Mesothelial cell of epicardium (in vitro differentiated cells): ENCODE measurements at places on chromosomes 6 and 20. TPM values are rescaled to one million over a fixed set of nuclear protein-coding genes. Genes with fewer than 3 reads are reported as not detected.

GRCh38 chr6:20409427-20409971 is 7.8 kb downstream of the E2F3 start:
- no peak for DNase-seq
- H3K27me3 ChIP-seq: no peaks in the 10 kb centered on the region
- no peak overlapping the region for H3K4me3 ChIP-seq
- no peak overlapping the region for H3K27ac ChIP-seq
- H3K36me3 ChIP-seq: peaks cover 14% of the 10 kb centered on the region
- H3K4me1 ChIP-seq: peaks cover 9% of the 10 kb centered on the region

DNA sequence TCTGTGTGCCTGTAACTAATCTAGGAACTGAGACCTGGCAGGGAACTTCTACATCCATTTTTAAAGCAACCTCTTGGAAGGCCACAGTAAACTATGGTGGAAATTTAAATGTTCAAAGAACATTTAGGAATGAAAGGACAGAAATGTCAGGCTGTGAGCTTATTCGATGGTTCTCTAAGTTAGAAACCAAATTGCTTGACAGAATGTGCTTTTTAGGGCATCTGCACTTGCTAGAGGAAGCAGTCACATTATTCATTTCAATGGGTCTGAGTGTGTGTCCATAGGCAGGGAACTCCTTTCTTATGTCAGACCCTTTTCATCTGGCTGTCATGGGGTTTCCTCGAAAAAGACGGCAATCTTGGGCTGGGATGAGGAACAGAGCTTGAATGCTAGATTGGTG is 84.4 kb downstream of the PPP1R14C start:
- no peak overlapping the region for H3K4me3 ChIP-seq
- H3K36me3 ChIP-seq: no peaks in the 10 kb centered on the region
- peaks cover 8% of the 10 kb centered on the region for H3K4me1 ChIP-seq
- no peak overlapping the region for H3K27ac ChIP-seq
- H3K27me3 ChIP-seq: peaks cover 3% of the 10 kb centered on the region
- DNase-seq: no peak

GRCh38 chr6:88339761-88340160 is 173.6 kb upstream of the CNR1 start:
- no peak overlapping the region for H3K27ac ChIP-seq
- H3K4me1 ChIP-seq: peaks cover 6% of the 10 kb centered on the region
- DNase-seq: no peak
- no peaks in the 10 kb centered on the region for H3K27me3 ChIP-seq
- no peak overlapping the region for H3K4me3 ChIP-seq

DNA sequence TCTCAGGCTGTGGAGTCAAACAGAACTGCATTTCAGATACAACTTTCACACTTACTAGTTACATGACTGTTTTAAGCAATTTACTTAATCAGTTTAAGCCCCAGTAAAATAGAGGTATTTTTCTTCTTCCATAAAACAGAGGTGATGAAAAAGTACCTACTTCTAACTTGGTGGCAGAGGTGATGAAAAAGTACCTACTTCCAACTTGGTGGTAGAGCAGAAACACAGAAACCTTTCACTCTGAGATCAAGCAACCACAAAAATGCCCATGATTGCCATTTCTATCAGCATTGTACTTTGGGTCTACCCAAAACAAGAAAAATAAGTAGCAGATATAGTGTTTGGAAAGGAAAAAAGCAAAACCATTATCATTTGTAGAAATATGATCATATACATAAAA is 148.7 kb downstream of the OPRM1 start:
- no peaks in the 10 kb centered on the region for H3K27me3 ChIP-seq
- no peak overlapping the region for H3K4me3 ChIP-seq
- H3K36me3 ChIP-seq: no peaks in the 10 kb centered on the region

DNA sequence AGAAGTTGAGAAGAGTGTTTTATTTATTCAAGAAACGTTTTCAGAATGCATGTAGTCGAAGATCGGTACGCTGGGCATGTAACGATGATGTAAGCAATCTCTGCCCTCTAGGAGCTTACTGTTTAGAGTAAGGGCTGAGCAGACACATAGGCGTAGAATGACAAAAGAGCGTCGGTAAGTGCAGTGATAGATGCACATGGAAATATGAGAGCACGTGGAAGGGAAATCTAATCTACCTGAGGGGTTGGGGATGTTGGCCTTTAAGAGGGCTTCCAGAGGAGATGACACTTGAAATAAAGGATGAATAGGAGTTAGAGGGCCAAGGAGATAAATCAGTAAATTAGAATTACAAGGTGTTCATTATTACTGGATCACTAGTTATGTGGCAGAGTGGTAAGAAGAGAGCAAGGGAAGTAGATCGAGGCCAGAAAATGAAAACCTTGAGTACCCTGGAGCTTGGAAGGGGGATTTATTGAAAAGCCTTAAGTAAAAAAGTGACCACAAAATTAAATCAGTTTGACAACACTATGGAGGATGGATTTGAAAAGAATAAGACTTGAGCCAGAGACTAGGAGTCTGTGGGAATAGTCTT is 782 bp downstream of the TRMT11 start:
- H3K36me3 ChIP-seq: no peaks in the 10 kb centered on the region
- H3K4me1 ChIP-seq: peaks cover 2% of the 10 kb centered on the region
- DNase-seq: no peak
- no peak overlapping the region for H3K27ac ChIP-seq
- H3K4me3 ChIP-seq: no peak overlapping the region

- H3K27ac ChIP-seq: no peak overlapping the region
- H3K36me3 ChIP-seq: peaks cover 5% of the 10 kb centered on the region
- DNase-seq: no peak
- H3K4me1 ChIP-seq: peaks cover 9% of the 10 kb centered on the region
- H3K4me3 ChIP-seq: no peak overlapping the region
These were observed 3.2 kb upstream of the SDHAF4 start for GRCh38 chr6:70563530-70563929.

- H3K27ac ChIP-seq: no peak overlapping the region
- H3K4me1 ChIP-seq: peaks cover 20% of the 10 kb centered on the region
- H3K36me3 ChIP-seq: peaks cover 5% of the 10 kb centered on the region
These were observed 366.7 kb downstream of the SYNE1 start for GRCh38 chr6:152270301-152270925.

GRCh38 chr6:113969888-113970804 is 802 bp downstream of the HDAC2 start:
- H3K36me3 ChIP-seq: no peaks in the 10 kb centered on the region
- peaks cover 34% of the 10 kb centered on the region for H3K4me1 ChIP-seq
- H3K27ac ChIP-seq: peak overlapping the region; percentile 100

- DNase-seq: no peak
- no peaks in the 10 kb centered on the region for H3K4me1 ChIP-seq
- H3K4me3 ChIP-seq: no peak overlapping the region
- no peak overlapping the region for H3K27ac ChIP-seq
These were observed 742.4 kb downstream of the PTPRT start for GRCh38 chr20:42447270-42447669.

- H3K4me1 ChIP-seq: peaks cover 5% of the 10 kb centered on the region
- peaks cover 24% of the 10 kb centered on the region for H3K27me3 ChIP-seq
- no peak overlapping the region for H3K27ac ChIP-seq
These were observed 168.4 kb upstream of the UST start for GRCh38 chr6:148578489-148578814.

- no peak for DNase-seq
- H3K4me3 ChIP-seq: peak overlapping the region; percentile 37
- H3K27ac ChIP-seq: peak overlapping the region; percentile 90
- H3K4me1 ChIP-seq: peaks cover 38% of the 10 kb centered on the region
- no peaks in the 10 kb centered on the region for H3K27me3 ChIP-seq
- peaks cover 30% of the 10 kb centered on the region for H3K36me3 ChIP-seq
These were observed 71.7 kb downstream of the ATP9A start for GRCh38 chr20:51696304-51697071.

GRCh38 chr20:58039274-58040092 is 189.0 kb downstream of the ANKRD60 start:
- no peaks in the 10 kb centered on the region for H3K36me3 ChIP-seq
- H3K27ac ChIP-seq: no peak overlapping the region
- peaks cover 80% of the 10 kb centered on the region for H3K27me3 ChIP-seq

GRCh38 chr6:92684386-92684785 is 735.0 kb downstream of the EPHA7 start:
- H3K4me3 ChIP-seq: no peak overlapping the region
- peaks cover 9% of the 10 kb centered on the region for H3K4me1 ChIP-seq
- no peak for DNase-seq
- H3K36me3 ChIP-seq: no peaks in the 10 kb centered on the region

DNA sequence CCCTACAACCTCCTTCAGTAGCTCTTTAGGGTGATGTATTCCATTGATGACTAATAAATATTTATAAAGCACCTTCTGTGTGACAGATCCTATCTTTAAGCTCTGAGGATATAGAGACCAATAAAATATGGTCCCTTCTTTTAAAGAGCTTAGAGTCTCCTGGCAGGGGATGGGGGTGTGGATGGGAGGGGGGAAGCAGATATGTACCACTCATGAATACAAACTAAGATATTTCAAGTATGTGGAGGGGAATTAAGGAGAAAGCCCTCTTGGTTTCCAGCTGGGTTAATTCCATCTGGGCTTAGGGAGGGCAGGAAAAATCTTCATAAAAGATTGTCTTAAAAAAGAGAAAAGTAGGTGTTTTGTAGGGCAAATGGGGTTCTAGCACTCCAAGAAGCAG is 21.6 kb upstream of the FBXO9 start:
- no peak overlapping the region for H3K27ac ChIP-seq
- H3K4me3 ChIP-seq: no peak overlapping the region
- peaks cover 13% of the 10 kb centered on the region for H3K4me1 ChIP-seq
- no peak for DNase-seq

DNA sequence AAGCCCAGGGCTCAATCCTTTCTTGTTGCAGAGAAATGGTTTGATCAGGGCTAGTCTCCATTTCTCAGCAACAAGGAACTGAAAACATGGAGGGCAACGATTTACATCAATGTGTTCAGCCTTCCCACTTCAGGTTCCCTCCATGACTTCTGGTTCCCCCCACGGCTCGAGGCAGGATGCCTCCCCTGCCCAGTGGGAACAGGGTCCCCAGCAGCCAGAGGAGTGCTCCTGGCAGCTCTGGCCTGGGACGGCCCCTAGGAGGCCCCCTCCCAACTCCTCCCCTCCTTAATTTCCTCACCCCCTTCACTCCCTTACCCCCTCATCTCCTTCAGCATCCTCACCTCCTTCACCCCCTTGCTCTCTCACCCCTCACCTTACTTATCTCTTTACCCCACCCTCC is 283.8 kb downstream of the CDC5L start:
- no peaks in the 10 kb centered on the region for H3K36me3 ChIP-seq
- no peak overlapping the region for H3K27ac ChIP-seq
- H3K4me1 ChIP-seq: peaks cover 25% of the 10 kb centered on the region
- no peak for DNase-seq

DNA sequence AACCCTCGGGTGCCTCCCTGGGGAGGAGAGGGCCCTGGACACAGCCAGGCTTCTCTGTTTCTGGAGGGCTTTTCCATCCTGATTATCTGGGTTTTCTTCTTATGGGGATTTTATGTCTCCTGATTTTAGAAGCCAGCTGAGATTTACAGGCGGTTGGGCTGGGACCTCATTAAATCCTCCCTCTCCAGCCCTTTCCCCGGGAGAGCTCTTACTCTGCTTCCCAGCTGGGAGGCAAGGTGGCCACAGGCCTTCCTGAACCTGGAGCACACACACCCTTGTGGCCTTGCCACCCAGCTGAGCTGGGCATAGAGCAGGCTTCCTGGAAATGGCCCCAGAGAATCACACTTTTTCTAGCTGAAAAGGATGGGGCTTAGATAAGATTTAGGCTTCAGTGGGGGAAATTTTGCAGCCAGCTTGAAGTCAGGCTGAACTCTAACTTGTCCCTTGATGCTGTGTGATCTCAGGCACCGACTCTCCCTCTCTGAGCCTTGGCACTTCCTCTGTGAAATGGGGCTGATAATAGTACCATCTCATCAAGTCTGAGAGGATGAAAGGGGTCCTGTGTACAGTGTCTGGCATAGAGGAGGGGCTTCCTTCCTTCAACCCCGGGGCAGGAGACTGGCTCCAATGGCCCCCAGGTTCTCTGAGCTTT is 16.6 kb downstream of the VSTM2L start:
- H3K36me3 ChIP-seq: no peaks in the 10 kb centered on the region
- peaks cover 52% of the 10 kb centered on the region for H3K4me1 ChIP-seq
- peak overlapping the region; percentile 68 for H3K27ac ChIP-seq
- no peak overlapping the region for H3K4me3 ChIP-seq

DNA sequence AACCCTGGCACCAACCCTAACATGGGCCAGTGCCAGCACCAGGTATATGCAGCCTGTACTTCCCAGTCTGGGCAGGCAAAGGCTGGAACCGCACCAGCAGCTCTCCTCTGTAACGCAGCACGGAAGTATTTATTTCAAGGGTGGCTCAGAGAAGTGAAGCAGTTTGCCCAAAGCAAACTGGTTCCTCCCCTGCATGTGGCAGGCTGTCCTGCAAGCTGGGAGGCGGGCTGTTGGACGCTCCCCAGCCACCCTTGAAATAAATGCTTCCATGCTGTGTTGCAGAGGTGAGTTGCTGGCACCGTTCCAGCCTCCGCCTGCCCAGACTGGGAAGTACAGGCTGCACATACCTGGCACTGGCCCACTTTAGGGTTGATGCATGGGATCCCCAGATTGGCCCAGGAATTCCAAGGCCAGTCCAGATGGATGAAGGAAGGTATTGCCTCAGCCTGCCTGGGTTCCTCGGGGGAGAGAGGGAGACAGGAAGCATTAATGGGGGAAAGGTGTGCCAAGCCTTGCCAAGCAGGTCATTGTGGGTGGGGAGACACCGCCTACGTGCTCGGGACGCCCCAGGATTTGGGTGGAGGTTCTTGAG is 49.8 kb downstream of the PPARD start:
- H3K4me3 ChIP-seq: no peak overlapping the region
- H3K27me3 ChIP-seq: no peaks in the 10 kb centered on the region
- H3K4me1 ChIP-seq: peaks cover 28% of the 10 kb centered on the region
- peak; percentile 61 for DNase-seq
- peaks cover 3% of the 10 kb centered on the region for H3K36me3 ChIP-seq
- peak overlapping the region; percentile 75 for H3K27ac ChIP-seq

DNA sequence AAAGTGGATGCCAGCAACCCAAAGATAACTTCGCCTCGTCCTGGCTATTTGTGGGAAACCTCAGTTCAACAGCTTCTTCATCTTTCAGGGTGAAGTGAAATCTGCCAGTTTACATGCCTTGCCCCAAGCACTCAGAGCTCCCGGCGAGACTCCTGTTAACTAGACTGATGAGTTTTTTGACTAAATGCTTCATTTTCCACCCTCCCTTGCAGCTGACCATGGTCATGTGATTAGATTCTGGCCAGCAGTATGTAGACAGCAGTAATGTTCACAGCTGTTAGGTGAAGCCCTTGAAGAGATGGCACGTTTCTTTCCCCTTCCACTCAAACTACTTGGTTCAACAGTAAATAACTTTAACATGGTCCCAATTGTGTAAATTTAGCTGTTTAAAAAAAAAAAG is 718.8 kb upstream of the FLRT3 start:
- peak overlapping the region; percentile 60 for H3K27ac ChIP-seq
- no peak overlapping the region for H3K4me3 ChIP-seq
- H3K27me3 ChIP-seq: no peaks in the 10 kb centered on the region

The CFAP61 gene
- total RNA-seq: 0.45 to 0.62 TPM in 2 of 3 replicates, not detected in the other

The PLN gene
- 0.20 to 0.50 TPM (median 0.47 TPM) in 3 replicates for total RNA-seq

The CCN6 gene
- not detected in 3 replicates for total RNA-seq

The LY6G6D gene
- total RNA-seq: 0.67 to 1.8 TPM (median 0.82 TPM) in 3 replicates

The TBCC gene
- 19.5 to 21.2 TPM (median 20.3 TPM) in 3 replicates for total RNA-seq

The OR2J1 gene
- total RNA-seq: not detected in 3 replicates

The TTI1 gene
- total RNA-seq: 33.2 to 33.7 TPM (median 33.6 TPM) in 3 replicates

The CDSN gene
- total RNA-seq: not detected in 3 replicates

The SLC17A3 gene
- not detected in 3 replicates for total RNA-seq

The SIRPG gene
- not detected in 3 replicates for total RNA-seq
